ENCODE measurements at places on chromosomes 1 and 21. TPM values are rescaled to one million over a fixed set of nuclear protein-coding genes. Genes with fewer than 3 reads are reported as not detected.

DNA sequence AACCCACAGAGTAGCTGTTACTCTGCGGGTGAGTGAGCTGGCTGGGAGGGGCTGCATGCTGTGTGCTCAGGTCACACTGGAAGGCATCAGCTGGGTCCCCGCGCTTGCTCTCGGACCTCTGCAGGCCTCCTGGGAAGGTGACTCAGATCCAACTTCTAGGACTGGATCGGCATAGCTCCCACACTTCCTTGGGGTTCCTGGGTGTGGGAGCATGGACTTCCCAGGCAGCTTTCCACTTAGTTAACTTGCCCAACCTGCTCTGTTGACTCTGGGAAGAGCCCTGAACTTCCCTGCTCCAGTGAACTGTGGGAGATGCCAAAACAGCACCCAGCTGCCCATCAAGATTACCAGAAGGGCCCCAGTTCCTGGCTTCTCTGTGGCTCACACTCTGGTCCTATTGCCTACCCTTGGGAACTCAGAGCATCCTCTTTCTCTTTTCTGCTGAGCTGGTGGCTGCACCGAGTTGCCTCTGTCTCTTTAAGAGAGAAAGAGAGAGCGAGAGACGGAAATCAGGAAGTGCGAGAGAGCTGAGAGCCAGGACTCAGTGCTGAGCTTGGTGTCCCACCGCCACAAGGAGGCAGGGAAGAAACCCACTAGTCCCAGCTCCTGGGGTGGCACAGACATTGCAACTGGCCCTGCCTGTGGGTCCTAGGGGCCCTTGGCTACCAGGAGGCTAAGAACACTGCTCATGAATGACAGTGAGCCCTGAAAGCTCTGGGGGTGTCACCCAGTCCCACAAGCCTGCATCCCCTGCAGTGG, at the start of gene IKBKE:
Gene IKBKE (plus strand): TSS at position 544 of the 759 bp plus-strand sequence. CDS start 2,752 bp downstream, outside the sequence.
- DNase-seq, result peak; percentile 78

DNA sequence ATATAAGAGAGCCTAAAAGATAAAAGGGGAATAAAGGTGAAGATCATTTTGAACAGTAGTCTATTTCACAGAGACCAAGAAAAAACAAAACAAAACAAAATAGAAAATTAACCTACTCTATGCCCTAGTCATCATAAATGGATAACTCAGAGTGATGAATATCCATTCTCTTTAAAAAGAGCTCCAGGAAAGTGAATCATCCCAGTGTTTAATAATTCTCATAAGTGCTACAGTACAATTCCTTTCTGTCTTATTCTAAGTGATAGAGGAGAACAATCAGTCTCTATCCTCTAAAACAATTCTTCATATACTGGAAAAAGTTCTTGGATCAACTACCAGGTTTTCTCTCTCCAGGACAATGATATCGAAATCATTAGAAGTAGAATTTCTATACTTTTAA, 45.8 kb downstream of the GDAP2 start:
- DNase-seq, result no peak

DNA sequence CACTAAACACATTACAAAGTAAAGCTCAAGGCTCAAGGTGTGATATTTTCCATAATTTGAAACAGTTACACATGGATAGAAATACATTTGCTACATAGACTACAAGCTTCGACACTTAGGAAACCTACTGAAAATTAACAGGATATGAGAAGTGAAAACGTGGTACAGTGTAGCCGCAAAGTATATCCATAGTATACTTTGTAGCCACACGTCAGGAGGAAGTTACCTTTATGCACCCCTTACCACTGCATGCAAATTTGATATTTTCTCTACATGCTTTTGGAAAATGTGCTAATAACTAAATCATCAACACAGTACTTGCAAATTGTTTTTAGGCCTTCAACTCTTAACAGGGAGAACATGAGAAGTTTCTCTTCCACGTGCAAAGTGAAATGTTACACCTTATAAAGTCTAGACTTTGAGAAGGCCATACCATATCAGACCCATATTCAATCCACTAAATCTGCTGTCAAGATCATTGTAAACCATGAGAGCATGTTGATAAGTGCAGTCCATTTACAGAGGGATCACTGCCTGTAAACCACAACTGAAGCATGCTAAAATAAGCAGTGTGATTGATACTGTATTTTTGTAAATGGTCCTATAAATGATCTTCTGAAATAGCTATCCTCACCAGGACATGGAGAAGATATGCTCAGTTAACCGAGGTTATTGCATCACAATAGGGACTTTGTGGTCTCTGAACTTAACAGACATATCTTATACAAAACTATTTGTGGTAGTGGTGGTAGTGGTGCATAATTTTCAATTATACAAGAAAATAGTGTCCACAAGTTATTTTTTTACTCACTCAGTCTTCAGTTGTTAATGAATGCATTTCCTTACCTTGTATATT, 64.7 kb downstream of the VAV3 start:
- DNase-seq, result no peak

- no peak for DNase-seq
Observed at GRCh38 chr1:42952303-42953001, 6.2 kb downstream of the SLC2A1 start.

GRCh38 chr1:233490488-233490887, 123.4 kb upstream of the KCNK1 start:
- no peak for DNase-seq

DNA sequence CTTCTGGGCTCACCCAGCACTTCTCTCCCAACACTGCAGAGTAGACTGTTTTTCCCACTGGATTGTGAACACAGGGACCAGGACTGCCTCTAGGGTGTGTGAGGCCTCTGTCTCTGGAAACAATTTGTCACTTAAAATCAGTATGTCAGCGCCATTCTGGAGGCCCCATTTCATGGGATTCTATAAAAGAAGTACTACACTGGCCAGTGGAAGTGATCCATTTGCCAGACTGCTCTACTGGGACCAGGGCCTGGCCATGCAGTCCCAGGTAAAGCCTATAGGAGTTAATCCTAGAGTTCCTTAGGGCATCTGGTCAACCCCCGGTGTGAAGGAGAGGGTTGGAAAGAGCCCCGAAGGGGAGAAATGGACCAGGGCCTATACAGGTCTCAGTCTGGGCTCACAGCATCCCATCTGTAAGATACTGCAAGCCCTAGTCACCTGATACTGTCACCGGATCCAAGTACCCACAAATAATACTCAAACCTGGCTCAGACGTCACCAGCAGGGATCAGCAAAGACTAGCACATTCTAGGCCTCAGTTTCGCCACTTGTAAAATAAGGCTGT, 245.0 kb downstream of the FOXD2 start:
- DNase-seq, result no peak

DNA sequence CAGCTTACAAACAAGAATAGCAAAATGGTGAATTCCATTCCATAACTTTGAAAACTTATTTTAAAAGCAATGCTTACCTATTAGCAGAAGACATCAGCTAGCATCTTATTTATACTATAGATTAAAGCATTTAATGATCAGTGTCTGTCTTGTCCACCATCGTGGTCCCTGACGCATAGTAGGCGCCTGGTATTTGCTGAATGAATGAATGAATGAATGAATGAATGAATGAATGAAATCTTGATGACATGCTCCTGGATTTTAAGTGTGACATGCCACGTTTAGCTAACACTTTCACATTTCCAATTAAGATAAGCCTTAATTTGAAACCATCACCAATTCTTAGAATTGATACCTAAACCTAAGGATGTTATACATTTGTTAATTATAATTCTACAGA, 39.9 kb downstream of the COP1 start:
- DNase-seq, result no peak

DNA sequence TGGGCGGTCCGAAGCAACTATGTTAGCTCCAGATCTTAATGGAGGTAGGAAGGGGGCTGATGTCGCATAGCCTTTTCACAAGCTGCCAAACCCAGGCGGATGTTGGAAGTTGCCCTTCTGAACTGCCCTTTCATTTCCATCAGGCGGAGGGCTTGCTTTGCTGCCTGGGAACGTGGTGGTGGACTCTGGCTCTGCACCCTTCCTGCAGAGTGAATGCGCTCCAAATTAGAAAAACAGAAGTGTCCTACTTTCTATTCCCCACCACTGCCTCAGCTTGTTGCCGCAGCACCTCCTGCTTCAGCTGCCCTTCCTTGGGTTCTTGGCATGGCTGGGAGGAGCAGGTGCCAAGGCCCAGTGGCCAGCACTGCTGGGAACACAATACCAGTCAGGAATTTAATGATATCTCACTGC, 60.6 kb downstream of the AK4 start:
- no peak for DNase-seq

DNA sequence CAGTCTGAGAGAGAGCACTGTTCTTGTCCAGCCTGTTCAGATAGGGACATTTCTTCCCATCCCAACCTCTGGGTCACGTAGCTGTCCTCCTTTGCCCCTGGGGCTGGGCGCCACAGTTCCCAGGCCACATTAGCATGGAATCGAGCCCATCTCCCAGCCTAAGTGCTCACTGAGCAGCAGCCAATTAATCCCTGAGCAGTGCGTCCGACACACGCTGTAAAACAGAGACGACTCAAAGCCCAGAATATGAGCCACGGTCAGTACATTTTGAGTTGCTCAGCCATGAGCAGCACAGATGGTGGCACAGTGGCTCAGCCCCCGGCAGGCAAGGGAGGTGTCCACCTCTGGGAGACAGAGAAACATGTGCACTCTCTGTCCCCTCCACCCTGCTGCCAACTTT, 267.4 kb downstream of the NPHP4 start:
- no peak for DNase-seq

- no peak for DNase-seq
Observed at GRCh38 chr1:221511797-221512196, 230.1 kb downstream of the DUSP10 start.

GRCh38 chr1:198889101-198889500, 250.3 kb downstream of the PTPRC start:
- no peak for DNase-seq

- no peak for DNase-seq
Observed at GRCh38 chr1:101004670-101005069, 20.9 kb downstream of the DPH5 start.

DNA sequence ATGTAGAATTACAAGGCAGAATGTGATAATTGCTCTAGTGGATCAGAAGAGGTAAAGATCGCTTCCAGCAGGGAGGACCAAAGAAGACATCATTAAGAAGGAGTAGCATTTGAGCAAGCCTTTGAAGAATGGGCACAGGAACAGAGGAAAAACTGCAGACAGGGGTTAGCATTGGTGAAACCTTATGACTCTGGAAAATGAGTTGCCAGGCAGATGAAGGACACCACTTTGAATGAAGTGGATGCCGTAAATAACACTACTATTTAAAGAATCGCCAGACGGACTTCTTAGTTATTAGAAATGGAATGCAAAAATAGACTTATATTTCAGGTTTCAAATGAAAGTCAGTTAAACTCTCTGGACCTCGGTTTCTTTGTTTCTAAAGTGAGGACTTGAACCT, 727.7 kb downstream of the USP25 start:
- no peak for DNase-seq

DNA sequence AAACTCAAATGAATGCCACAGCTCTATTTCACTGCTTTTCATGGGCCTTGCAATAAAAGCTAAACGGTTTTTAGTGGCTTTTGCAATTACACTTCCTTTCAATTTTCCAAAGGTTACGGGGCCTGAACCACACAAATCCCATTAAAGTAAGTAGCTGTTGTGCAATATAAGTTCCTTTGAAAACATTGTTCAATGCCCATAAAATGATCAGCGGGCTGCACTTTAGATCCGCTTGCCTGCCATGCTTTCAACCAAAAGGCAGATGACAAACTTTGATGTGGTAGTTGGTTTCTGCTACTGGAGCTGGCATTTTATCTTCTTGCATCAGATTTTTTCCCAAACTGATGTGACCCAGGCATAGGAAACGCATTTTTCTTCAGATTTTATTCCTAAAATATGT, 50.2 kb downstream of the PRRX1 start:
- DNase-seq, result no peak

DNA sequence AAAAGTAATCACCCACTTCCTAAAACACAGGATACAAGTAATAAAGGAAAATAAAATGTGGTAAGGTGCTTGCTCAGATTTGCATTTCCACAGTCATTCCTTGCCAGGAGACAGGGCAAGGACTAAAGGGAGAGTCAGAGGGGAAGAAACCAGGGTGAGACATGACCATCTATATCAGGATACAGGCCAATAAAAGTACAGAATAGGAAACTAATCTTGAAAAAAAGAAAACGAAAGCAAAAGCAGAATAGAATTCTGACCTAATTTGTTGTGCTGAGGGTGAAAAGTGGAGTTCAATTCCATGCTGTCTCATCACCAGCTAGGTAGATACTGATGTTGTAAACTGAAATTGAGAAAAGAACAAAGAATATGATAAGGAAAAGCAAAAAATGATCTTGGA, 27.3 kb downstream of the JMJD4 start:
- DNase-seq, result no peak

DNA sequence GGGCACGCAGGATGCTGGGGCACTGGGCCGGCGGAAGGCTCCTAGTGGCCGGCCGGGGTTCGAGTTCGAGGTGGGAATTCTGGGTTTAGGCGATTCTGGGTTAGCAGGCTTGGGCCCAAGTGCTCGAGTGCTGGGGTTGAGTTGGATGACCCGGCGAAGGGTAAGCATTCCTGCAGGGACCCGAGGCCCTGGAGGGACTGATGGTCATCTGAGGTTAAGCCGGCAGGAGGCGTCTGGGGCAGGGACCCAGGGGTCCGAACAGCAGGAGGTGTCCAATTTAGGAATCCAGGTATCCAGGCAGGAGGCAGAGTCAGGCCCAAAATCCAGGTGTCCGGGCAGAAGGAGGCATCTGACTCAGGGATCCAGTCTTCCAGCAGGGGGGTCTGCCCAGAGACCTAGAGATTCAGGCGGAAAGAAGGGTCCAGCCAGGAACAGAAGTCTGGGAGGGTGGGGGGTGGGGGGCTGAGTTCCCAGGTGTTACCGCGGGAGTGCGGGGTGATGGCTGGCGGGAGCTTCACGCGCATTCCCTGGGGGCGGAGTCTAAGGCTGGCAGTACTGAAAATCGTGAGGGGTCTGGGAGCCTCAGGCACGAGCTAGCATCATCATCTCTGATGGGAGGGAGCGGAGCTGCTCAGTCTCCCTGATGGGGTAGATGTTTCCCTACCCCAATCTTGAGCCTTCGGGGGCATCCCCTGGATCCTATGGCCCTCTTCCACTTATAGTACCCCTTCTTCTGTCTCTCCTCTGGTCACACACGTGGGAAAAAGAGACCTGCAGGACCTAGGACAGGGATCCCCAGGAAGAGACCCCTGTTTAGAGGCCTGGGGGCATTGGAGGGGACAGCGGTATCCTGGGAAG, 585 bp downstream of the GPR3 start:
- DNase-seq, result no peak

GRCh38 chr1:27299385-27300271, 22.3 kb upstream of the TMEM222 start:
- peak; percentile 64 for DNase-seq

Gene CFHR4
- total RNA-seq, result not detected

Gene WNT9A
- 3.5 TPM for total RNA-seq

Gene SZT2
- total RNA-seq, result 70.6 TPM

Measured in aorta (tissue), 5 donors.